WTC11 (cell line): ENCODE measurements at places on chromosomes 6 and 20.

GRCh38 chr20:18628330-18628920, 40.6 kb downstream of the DTD1 start:
- DNase-seq: peak; percentile 80

DNA sequence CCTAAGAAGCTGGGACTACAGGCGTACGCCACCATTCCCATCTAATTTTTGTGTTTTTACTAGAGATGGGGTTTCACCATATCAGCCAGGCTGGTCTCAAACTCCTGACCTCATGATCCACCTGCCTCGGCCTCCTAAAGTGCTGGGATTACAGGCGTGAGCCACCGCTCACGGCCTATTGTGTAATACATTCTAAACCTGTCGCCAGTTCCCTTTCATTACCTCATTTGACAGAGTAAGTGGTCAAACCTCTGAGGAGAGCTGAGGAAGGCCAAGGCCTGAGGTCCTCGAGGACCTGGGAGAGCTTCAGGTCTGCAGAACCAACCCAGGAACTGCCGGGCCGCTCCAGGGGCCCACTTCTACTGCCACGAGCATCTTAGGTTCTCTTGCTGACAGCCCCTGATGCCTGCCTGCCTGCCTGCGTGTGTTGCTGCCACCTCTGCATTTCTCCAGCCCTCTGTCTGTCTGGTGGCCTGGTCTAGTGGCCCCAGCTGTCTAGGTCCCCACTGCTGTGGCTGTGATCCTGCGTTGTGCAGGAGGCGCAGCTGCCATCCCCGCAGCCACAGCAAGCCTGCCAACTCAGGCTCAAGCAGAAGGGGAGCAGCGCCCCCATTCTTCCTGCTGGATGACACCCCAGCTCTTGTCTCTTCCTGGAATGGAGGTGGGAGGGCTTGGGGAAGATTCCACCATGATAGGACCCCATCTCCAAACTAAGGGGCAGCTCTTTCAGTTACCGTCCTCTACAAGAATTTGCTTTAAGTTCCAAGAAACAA, 45.3 kb downstream of the PRR18 start:
- DNase-seq: no peak

- DNase-seq: peak; percentile 96
Observed at GRCh38 chr6:41682056-41682477, 43.8 kb downstream of the MDFI start.

- no peak for DNase-seq
Observed at GRCh38 chr6:145080651-145081050, 654.7 kb downstream of the EPM2A start.

GRCh38 chr6:35687658-35688604, 784 bp downstream of the FKBP5 start:
- peak; percentile 74 for DNase-seq

GRCh38 chr6:24836109-24836508, 37.4 kb upstream of the ARMH2 start:
- no peak for DNase-seq

GRCh38 chr6:166433096-166433495, 50.4 kb upstream of the MPC1 start:
- no peak for DNase-seq

DNA sequence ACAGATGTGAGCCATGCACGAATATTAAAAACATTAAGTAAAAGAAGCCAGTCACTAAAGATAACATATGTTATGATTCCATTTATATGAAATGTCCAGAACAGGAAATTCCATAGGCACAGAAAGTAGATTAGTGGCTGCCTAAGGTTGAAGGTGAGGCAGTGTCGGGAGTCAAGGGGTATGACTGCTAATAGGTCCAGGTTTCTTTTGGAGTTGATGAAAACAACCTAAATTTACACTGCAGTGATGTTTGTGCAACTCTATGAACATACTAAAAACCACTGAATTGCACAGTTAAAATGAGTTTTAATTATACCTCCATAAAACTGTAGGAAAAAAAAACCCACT, 14.4 kb downstream of the SRPK1 start:
- no peak for DNase-seq

GRCh38 chr6:22878324-22878701, 308.9 kb downstream of the HDGFL1 start:
- no peak for DNase-seq

- peak; percentile 73 for DNase-seq
Observed at GRCh38 chr6:37653933-37654565, 43.6 kb downstream of the MDGA1 start.

DNA sequence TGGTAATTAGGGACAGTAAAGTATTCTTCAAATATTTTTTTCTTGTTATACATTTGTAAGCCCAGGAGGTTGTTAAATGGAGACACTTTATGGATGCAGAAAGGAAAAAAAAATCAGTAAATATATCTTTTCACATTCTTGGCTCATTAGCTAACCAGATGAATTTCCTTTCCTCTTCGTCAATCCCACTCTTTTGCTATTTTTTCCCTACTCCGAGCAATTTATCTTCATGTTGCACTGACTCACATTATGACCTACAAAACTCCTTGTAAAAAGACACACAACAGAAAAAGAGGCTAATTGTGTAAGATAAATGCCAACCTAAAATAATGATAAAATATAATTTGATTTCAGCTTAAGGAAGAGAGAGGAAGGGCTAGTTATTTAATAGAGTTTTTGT, 472.9 kb upstream of the ZNF337 start:
- DNase-seq: no peak

- DNase-seq: no peak
Observed at GRCh38 chr6:163489584-163489983, 75.1 kb downstream of the QKI start.

- no peak for DNase-seq
Observed at GRCh38 chr6:2560917-2561698, 189.6 kb downstream of the MYLK4 start.

GRCh38 chr20:6829510-6830116, 62.1 kb downstream of the BMP2 start:
- no peak for DNase-seq

GRCh38 chr6:76843054-76843822, 620.1 kb downstream of the HTR1B start:
- DNase-seq: no peak

GRCh38 chr6:140201787-140202458, 827.5 kb upstream of the CITED2 start:
- no peak for DNase-seq

GRCh38 chr6:13354331-13355042, 26.1 kb upstream of the TBC1D7 start:
- DNase-seq: no peak

- no peak for DNase-seq
Observed at GRCh38 chr6:158608221-158608620, 36.3 kb downstream of the DYNLT1 start.

- DNase-seq: no peak
Observed at GRCh38 chr6:168835991-168836390, 395.0 kb downstream of the SMOC2 start.

- peak; percentile 71 for DNase-seq
Observed at GRCh38 chr20:62832212-62832922, 15.5 kb downstream of the COL9A3 start.

GRCh38 chr20:5072756-5073659, 46.8 kb downstream of the PCNA start:
- no peak for DNase-seq

GRCh38 chr20:20897145-20897544, 184.7 kb upstream of the RALGAPA2 start:
- no peak for DNase-seq

DNA sequence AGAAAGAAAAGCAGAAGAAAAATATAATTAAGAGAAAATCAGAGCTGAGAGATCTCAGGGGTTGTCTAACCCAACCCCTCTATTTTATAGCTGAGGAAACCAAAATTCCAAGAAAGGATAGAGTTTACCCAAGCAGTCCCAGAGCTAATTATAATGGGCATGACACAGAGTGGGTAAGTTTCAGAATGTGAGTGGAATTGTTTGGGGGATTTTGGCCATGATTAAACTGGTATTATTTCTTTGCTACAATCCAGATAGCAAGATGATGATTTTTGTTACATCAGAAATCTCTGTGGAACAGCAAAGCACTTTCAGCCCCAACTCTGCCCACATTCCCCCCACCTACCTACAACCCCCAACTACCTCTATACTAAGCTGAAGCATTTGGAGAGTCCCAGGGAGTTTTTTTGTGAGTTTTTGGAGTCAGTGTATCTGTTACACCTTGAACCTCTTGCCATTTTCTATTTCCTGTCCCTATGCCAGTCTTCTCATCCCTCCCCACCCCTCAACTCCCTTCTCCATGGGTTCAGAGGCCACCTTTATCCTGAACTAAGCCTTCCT, 24.7 kb downstream of the POFUT1 start:
- DNase-seq: no peak

GRCh38 chr20:57791966-57792365, 82.2 kb upstream of the PMEPA1 start:
- DNase-seq: no peak

- no peak for DNase-seq
Observed at GRCh38 chr20:13422637-13423036, 201.6 kb downstream of the ISM1 start.
